ENCODE measurements at places on chromosomes 16 and 17.

GRCh38 chr16:10992797-10993196 lies 48.4 kb downstream of the CLEC16A start:
- DNase-seq, result no peak

GRCh38 chr17:73983621-73984400 lies 219.7 kb upstream of the RPL38 start:
- DNase-seq, result no peak

- no peak for DNase-seq
Observed at GRCh38 chr16:88320947-88321634, 61.7 kb upstream of the ZNF469 start.

DNA sequence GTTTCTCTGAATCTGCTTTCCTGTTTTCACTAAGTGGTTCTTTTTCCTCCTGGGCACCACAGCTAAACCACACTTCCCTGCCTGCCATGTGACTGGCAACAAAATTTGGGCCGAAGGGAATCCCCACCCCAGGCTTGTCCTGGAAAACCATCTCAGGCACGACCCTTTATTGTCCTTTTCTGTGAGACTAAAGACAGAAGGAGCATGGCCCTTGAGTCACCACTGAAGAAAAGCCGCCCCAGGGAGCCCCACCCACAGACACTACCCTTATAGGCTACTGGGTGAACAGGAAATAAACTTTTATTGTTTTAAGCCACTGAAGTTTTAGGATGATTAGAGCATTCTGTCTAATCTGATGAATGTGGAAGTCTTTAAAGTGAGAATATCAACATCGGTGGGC lies 88.6 kb upstream of the BRD7 start:
- no peak for DNase-seq

- no peak for DNase-seq
Observed at GRCh38 chr16:75570396-75571065, 4.4 kb downstream of the GABARAPL2 start.

- DNase-seq, result no peak
Observed at GRCh38 chr17:80666867-80667266, 122.2 kb downstream of the RPTOR start.

GRCh38 chr16:78126662-78127061 lies 27.2 kb downstream of the WWOX start:
- no peak for DNase-seq

DNA sequence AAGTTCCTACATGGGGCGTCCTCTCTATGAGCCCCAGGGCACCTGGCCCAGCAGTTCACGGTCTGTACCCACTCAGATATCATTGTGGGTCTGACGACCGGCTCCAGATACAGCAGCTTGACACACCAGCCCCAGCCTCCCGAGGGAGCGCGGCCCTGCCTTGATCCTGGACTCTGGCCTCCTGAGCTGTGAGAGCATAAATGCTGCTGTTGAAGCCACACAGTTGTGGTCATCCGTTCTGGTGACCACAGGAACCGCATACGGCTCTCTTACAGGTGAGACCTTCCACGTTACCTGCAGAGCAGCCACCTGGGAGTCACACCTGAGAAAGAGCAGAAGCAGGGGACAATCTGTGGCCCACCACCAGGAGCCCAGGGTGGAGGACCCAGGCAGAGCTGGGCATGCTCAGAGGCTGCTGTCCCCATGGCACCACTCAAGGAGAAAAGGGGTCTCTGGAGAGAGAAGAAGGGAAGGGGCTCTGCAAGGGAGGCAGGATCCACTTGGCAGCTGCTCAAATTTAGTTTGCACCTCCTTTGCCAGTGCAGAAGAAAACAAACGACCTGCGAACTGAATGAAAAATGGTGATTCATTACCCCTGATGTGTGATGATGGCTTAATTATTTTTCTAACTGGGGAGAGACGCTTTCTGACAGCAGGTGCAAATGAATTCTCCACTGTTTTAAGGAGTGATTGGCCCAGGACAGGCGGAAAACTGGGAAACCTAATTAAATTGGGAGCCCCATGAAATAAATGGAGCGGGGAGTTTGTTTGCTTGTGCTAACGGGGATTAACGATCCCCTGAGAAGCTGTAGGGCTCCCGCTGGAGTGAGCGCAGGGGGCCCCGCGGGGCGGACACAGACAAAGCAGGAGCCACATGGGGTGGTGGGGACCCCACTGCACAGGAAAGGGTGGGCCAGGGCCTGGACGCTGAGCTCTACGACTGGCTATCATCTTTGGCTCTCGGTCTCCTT lies 208.9 kb downstream of the RBFOX3 start:
- no peak for DNase-seq

DNA sequence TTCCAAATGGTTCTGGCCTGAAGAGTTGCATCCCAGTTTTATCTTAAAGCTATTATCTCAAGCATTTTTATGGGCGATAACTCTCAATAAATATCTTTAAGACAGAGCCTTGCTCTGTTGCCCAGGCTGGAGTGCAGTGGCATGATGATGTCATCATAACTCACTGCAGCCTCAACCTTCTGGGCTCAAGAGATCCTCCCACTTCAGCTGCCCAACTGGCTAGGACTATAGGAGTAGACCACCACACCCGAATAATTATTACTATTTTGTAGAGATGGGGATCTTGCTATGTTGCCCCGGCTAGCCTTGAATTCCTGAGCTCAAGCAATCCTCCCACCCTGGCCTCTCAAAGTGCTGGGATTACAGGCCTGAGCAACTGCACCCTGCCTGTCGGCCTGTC lies 26.1 kb upstream of the CYTH1 start:
- DNase-seq, result no peak

DNA sequence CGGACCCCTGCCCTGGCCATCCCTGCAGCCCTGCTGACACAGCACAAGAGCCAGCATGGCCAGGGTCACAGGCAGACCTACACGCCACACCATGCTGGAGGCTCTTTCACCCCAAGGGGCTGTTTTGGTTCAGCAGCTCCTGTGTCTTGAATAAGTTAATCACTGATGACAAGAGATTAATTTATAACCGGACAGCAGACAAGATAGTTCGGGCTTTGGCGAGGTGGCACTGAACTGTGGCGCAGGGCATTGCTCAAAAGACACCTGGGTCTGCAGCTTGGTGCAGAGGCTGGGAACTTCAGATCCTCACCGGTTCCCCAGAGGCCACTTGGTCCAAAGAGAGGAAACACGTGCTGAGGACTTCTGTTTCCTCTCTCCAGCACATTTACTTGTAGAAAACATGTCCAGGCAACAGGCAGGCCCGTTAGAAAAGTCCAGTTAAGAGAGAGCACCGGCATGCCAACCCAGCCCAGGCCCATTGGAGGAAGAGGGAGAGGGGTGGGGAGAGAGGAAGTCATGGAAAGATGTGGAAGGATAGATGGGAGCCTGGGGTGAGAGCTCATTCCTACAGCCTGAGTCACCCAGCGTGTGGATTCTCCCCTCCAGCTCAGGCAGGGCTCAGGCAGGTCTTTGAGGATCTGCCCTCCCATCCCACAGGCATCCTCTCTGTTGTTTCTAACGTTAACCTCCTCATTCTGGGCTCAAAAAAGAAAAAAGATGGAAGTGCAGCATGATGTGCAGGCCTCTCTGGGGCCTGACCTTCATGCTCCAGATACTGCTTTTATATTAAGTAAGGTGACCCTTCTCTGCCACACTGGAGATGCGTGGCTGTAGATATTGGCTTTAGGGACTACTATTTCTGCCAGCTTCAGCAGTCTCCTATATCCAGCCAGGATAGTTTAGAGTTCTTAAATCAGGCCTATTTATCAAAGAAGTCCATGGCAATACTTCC lies 80.0 kb upstream of the HNF1B start:
- no peak for DNase-seq
